ENCODE measurements at places on chromosomes 2 and 18.

DNA sequence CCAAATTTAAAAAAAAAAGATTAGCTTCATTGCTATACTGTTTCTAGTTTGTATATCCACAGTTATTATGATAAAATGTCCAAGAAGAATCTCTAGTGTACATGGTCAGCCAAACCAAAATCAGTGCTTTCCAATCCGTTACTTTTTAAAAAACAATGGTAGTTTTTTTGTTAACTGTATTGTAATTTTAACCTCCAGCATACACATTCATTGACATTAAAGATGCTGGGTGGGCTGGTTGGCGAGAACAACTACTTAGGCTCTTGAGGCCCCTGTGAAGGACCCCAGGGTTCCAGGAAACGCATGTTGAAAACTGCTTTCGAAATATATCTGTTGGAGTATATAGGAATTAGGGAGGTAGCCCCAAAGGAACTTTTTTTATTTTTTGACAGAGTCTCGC is 107.3 kb upstream of the RASGRP3 start:
- DNase-seq = no peak

DNA sequence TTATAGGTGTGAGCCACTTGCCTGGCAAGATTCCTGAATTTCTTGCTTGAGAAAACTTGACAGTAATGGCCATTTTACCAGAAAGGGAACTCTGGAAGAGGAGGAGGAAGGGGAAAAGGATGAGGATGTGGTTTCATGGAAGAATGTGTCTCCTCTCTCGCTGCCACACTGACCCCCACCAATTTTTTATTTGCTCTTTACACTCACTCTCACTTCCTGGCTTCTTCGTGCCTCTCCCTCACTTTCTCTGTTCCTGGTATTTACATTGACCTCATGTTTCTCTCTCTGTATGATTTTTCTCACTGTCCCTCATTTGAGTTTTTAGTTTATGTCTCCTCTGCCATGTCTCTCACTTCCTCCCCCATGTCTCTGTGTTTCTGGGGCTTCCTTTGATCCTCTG is 134.5 kb upstream of the CAB39 start:
- DNase-seq = no peak

- no peak for DNase-seq
Measured at GRCh38 chr2:149860276-149860921, 272.8 kb upstream of the MMADHC start.

- no peak for DNase-seq
Measured at GRCh38 chr18:13910986-13911385, 4.3 kb downstream of the MC2R start.

DNA sequence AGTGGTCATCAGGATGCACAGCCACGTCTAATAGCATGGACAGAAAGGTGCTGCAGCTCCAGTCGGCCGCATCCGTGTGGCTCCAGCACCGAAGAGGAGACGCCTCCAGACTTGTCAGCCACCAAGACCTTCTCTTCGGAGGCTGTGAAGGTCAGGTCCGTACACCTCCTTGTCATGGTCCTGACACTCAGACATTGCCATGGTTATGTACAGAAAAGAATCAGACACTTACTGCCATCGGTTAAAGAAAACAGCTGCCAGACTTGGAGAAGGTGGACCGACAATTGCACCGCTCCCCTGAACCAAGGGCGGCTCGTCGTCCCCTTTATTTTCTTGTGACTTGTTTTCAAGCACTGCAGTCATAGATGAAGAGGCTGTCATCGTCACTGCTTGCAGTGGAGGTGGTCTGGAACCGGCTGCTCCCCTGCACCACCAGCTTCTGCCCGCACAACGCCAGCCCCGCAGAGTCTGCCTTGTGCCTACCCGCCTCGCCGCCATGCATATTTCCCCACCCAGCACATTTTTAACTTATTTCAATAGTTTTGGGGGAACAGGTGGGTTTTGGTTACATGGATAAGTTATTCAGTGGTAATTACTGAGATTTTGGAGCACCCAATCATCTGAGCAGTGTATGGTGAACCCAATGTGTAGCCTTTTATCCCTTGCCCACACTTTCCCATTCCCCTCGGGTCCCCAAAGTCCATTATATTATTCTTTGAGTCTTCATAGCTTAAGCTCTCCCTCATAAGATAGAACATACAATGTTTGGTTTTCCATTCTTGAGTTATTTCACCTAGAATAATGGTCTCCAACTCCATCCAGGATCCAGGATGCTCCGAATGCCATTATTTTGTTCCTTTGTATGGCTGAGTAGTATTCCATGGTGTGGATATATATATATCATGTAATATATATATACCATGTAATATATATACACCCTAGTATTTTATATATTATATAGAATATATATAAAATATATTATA is 18.1 kb downstream of the FBXO48 start:
- DNase-seq = no peak

GRCh38 chr18:79218605-79219190 is 149.5 kb downstream of the ATP9B start:
- no peak for DNase-seq

- DNase-seq = no peak
Measured at GRCh38 chr2:126644630-126645191, 11.2 kb upstream of the GYPC start.

- no peak for DNase-seq
Measured at GRCh38 chr2:138213084-138213483, 248.8 kb downstream of the HNMT start.

GRCh38 chr18:7232218-7232617 is 1.3 kb downstream of the LRRC30 start:
- no peak for DNase-seq

DNA sequence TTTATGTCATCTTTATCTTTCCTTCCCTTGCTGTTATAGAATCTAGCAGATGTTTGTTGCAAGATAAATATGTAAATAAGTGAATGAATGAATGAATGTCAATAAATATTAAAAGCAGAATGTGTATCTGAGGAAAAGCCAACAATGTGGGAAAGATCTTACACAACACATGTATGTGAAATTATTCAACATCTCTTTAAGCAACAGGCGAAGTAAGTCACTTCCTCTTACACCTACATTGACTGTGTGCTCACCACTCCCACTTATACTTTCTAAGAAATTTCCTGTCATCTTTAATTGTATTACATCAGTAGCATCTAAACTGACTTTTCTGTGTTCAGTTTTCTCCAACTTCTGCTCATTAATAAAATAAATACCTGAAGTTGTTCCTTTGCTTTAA is 43.0 kb downstream of the RAD51AP2 start:
- DNase-seq = no peak

DNA sequence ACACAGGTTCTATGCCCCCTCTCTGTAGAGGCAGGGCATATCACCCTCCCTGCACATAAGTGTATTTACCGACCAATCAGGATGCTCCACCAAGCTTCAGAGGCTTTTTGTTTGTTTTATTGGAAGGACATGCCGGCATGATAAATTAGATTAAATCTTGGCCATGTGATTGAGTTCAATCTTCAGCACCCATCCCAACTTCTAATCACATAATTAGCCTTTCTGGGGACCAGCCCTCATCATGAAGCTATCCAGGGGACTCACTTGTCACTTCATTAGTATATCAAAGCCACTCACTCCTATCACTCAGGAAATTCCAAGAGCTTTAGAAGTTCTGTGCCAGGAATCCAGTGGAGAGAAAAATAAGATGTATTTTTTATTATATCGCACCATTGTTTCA is 158.6 kb upstream of the SYT4 start:
- no peak for DNase-seq
